Activated naive CD8-positive, alpha-beta T cell treated with anti-CD3 and anti-CD28 coated beads for 36 hours (primary cell): ENCODE measurements at places on chromosomes 3 and 15. TPM values are rescaled to one million over a fixed set of nuclear protein-coding genes. Genes with fewer than 3 reads are reported as not detected.

DNA sequence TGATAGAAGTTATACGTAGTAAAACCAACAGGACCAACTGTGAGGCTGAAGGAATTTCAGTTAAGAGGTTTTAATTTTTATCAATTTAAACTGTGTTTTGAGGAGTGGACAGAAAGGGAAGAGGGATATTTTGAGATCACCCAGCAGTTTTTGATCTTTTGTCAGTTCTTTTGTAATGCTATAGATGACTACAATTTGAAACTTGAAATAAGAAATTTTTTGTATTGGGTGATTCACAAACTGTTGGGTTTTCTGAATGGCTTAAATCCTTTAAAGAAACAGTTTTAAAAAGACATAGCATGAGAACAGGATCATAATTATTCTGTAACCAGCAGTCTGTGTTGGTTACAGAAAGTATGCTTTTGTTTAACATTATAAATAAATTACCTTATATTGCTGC lies 67.4 kb downstream of the TCF12 start:
- DNase-seq, result no peak

The ADAMTS17 gene
- total RNA-seq, result 3.6 TPM

DNA sequence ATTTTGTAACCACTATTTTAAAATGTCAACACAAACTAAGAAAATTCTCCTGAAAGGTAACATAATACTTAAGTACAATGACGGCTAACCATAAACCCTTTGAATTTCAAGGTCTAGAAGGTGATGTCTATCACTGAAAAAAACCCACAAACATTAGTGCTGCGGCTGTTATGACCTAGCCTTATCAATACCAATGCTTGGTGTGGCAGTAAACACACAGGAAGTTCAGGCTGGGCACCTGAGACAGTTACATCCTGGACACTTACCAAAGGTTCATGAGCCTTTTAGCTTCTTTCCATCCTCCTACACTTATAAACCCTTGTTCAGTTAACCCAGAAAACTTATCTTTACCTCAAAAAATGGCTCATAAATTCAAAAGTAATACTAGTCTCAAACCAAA lies 5.8 kb downstream of the HSPBAP1 start:
- DNase-seq, result no peak

DNA sequence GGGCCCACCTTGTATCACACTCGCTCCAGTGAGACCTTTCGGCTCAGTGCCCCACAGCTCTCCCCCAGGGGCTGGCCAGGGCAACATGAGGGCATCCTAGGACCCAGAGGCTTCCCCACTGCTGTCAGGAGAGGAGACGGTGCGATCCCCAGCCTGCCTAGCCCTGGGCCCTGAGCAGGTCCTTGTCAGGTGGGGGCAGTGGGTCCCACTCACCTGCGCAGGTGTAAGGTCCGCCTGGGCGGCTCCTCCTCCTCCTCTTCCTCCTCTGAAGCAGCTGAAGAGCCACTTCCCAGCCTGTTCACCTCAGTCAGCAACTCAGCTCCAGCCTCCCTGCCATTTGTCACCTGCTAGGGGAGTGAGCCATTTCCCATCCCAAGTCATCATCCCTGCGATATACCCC lies 9.6 kb downstream of the KIF7 start:
- no peak for DNase-seq

The COL8A1 gene
- total RNA-seq, result not detected

DNA sequence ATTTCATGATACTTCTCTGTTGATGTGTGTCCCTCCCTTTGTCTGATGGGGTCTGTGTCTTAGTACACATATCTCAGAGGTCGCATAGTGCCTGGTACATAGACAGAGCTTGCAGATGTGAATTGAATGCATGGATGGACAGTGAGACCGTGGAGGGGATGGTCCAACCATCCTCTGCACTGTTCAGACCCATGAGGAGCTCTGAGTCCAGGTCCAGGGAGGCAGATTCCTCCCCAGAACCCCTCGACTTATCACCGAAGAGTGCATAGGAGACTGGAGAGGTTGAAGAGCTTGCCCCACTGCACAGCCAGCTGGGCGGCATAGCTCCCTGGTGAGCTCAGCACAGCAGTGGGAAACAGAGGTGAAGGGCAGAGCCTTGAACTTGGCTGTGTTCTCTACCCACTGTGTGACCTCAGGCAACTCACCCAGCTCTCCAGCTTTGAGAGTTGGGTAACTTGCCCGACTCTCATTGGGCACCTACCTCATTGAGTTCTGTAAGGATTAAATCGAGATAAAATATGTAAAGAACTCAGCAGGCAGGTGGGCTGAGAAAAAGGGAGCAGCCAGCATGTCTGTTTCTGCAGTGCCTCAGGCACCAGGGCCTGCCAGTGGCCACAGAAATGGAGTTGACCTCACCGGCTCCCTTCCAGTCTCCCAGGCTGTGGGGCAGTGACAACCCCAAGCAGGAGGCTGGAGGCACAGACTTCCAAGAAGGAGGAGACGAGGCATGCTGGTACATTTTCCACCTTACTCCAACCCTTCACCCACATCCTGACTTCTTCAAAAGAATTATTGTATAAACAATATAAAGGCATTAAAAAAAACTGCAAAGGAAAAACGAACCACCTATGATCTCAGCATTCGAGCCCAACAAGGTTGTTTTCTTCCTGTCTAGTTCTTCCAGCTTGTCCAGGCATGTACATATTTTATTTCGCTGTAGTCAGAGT lies 54.1 kb upstream of the TFRC start:
- no peak for DNase-seq

- no peak for DNase-seq
These were observed 17.2 kb downstream of the CCDC33 start for GRCh38 chr15:74253211-74253921.

The UBE2E2 gene
- 18.1 TPM for total RNA-seq
